Mammary epithelial cell (primary cell): ENCODE measurements at places on chromosomes 5 and 9. TPM values are rescaled to one million over a fixed set of nuclear protein-coding genes. Genes with fewer than 3 reads are reported as not detected.

NIM1K gene
- 0.07 TPM for polyA plus RNA-seq

ARHGEF39 gene
- polyA plus RNA-seq, result 9.5 TPM

NR2F1 gene
- 7.8 TPM for polyA plus RNA-seq

CAMK2A gene
- polyA plus RNA-seq, result 0.09 TPM
